Hypothalamus (tissue), 51 donors: ENCODE measurements at places on chromosomes 13 and 19.

DNA sequence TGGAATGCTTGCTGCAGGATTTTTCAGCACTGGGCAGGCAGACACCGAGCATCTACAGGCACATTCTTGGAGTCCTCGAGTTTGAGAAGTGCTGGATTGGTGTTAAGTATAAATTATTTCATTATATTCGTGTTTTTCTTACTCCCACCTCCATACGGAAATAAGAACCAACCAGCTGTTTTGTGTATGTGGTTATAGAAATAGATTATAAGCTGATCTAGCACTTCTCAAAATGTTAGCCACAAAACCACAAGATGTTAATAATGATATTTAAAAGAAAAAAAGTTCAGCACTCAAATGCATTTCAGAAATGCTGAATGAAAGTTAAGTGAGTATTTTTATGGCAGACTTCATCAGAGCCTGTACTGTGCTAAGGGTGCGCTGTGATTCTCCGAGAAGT lies 24.0 kb upstream of the TEX29 start:
- no peak for DNase-seq

DNA sequence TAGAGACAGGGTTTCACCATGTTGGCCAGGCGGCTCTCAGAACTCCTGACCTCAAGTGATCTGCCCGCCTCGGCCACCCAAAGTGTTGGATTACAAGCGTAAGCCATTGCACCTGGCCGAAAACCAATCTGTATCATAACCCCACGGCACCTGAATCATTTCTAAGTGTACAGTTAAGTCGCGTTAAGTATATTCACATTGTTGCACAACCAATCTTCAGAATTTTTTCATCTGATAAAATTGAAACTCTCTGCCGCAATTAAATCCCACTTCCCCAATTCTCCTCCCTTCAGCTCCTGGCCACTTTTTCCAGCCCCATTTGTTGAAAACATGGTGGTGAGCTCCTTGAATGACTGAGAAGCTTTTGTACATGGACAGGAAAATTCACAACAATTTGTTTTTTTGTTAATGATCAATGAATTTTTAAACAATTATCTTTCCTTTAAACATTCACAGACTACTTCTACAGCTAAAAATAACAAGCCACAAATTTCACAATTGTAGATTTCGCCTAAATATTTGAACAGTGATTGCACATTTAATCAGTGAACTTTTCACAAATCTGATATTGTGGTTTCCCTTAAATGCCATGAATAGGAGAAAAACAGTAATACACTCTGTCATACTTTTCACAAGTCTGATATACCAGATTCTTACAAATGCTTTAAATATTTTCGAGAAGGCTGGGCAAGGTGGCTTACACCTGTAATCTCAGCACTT lies 13.8 kb downstream of the FGF21 start:
- no peak for DNase-seq

DNA sequence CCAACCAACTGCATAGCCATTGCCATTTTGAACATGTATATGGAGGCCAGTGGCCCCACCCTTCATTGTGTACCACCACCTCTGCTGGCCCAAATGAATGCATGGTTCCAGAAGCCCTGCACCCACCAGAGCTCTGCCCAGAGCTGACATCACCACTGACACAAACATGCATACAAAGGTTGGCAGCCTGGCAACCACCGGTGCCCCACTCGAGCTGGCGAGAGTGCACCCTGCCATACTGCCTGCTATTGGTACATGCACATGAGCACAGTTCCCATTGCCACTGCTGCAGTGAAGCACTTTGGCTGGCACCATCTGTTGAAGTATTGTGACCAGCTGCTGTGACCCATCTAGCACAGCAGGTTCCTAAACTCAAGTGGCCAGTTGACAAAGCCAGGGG lies 1564.9 kb downstream of the OLFM4 start:
- no peak for DNase-seq

GRCh38 chr13:22064854-22065620 lies 394.2 kb downstream of the FGF9 start:
- DNase-seq: no peak

- no peak for DNase-seq
Observed at GRCh38 chr19:6041991-6042481, 64.1 kb upstream of the RANBP3 start.

- DNase-seq: no peak
Observed at GRCh38 chr13:108158746-108159145, 56.6 kb downstream of the LIG4 start.

DNA sequence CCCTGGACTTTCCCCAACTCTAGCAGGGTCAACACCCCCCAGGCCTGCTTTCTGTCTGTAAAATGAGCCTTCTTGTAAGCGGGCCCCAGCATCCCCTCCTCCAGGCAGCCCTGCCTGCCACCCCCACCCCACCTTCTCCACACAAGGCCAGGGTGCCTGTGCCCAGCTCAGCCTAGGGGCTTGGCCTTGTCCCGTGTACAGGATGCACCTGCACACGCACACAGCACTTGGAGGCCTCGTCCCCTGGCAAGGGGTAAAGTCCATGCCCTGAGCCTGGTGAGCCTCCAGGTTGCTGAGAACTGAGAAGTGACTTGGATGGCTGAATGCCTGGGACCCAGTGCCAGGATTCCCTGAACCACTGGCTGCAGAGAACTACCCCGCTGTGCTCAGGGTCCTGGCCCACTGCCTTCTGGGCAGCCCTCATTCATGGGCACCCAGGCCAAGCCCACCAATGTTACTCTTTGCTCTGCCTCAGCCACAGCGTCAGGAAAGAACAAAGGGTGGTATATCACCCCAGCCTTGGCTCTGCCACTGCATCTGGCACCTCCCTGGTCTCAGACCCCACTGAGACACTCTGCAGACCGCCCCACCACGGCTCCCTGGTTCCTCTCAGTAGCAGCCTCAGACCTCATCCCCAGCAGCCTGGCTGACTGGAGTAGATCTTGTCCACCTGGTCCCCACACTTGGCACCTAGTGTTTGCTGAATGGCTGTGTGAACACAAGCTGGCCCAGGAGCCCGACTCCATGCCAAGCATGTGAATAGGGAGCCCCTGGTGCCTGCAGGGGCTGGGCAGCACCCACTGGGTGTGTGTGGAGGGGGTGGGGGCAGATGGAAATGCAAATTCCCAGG lies 1.8 kb upstream of the TM6SF2 start:
- DNase-seq: no peak

GRCh38 chr13:29801737-29802305 lies 48.6 kb downstream of the UBL3 start:
- no peak for DNase-seq

- DNase-seq: no peak
Observed at GRCh38 chr13:103556681-103557080, 490.5 kb upstream of the SLC10A2 start.

DNA sequence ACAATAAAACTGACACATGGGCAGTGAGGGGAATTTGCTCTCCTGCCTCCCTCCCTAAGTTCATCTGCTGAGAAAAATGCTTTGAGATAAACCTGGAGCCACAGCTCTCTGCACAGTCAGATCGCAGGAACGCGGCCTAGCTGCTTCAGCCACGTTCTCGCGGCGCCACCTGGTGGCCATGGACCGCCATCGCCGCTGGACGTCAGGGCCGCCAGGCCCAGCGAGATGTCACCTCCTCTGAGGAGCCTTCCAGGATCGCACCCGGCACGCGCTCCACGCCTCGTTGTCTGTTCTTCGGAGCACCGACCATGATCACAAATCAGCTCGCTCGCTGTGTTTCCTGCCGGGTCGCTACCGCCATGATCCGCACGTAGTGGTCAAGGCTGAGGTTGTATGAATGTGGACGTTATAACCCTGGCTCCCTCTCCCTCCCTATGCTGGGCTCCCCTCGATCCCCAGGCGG lies 20.6 kb upstream of the USP29 start:
- peak; percentile 72 for DNase-seq

DNA sequence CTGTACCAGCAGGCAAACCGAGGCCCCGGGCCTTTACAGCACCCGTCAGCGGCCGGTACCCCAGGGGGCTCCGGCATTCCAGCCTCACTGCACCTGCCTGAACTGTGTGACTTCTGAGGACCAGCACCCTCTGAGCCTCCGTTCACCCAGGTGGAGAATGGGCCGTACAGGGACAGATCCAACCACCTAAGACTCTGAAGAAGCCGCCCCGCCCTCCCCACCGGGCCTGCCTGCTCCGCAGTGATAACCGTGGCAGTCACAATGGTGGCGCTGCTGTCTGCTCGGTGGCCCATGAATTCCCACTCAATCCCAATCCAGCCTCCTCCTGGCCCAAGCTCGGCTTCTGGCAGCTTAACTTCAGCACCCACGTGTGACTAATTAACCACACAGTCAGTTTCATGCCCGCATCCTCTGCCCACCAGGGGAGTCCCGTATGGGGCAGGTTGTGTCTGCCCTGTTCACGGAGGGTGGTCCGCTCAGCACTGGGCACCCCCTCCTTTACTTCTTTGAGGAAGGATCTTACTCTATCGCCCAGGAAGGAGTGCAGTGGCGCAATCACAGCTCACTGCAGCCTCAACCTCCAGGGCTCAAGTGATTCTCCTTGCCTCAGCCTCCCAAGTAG lies 3.4 kb downstream of the TCF3 start:
- DNase-seq: no peak

- no peak for DNase-seq
Observed at GRCh38 chr19:5081443-5082161, 112.7 kb downstream of the KDM4B start.

- no peak for DNase-seq
Observed at GRCh38 chr19:39136225-39136940, 10.8 kb downstream of the PAK4 start.

- DNase-seq: no peak
Observed at GRCh38 chr13:98879957-98880356, 97.9 kb downstream of the DOCK9 start.

- no peak for DNase-seq
Observed at GRCh38 chr13:28451482-28452217, 43.3 kb downstream of the FLT1 start.

DNA sequence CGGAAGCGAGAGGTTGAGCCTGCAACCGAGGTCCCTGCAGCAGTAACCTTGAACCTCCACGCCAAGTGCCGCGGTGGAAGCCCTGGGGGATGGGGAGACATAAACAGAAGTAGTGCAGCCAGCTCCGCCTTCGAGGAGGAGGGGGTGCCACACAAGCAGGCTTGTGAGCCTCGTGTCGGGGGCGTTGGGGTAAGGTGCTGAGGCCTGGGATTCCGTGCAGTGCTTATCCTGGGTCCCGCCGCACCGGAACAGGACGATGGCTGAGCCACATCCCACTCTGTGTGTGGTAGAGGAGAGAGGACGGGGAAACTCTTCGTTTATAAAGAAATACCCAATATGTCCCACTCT lies 51.0 kb downstream of the SOX1 start:
- no peak for DNase-seq

DNA sequence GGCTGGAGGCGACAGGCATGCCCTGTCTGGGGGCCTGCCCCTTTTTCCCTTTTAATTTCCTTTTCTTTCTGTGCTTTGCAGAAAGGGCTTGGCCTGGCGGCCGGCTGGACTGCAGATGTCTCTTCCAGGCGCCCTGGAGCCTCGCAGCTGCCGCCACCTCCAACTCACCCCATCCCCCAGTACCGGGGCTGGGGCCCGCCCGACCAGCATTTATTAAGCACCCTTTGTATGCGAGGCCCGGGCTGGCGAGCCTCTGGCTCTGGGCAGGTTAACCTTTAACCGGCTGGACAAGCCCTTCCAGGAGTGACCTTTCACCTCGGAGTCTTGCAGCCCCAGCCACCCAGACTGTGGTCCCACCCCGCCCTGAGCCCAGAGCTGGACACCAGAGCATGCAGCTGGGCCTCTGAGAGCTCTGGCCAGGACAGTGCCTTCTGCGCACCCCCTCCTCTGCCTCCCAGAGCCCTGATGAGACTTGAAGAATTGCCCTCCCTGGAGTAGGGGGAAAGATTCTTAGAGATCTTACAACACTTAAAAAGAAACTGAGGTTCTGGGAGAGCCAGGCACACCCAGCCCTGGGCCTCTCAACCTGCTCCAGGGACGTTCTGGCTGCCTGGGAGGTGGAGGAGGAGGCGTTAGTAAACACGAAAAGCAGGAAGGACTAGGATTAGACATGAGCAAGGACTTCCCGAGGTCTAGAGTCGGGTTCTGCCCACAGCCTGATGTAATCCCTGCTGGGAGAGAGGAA lies 1.1 kb upstream of the NR2F6 start:
- DNase-seq: peak; percentile 29

DNA sequence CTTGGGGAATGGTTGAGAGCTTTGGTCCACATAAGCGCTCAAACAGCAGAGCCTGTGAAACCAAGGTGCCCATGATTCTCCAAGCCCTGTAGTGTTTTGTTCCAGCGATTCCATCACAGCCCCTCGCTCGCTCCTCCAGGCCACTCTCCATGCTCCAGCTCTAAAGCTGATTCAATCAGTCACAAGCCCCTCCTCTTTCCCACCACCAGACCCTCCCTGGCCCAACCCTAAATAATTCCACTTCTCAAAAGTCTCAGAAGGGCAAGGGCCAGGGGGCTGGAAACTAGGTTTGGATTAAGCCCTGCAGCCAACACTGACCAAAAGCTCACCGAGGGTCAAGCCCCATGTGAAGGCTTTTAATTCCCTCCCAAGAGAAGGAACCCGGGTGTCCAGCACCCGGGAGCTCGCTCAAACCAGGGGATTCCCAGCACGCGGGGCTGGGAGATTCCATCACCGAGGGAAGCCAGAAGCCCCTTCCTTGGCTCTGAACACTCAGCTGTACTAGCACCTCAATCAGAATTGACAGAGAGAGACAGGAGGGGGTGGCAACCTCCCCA lies 1.5 kb downstream of the ZNF296 start:
- DNase-seq: no peak

- no peak for DNase-seq
Observed at GRCh38 chr19:28718909-28719308, 494.0 kb downstream of the UQCRFS1 start.

DNA sequence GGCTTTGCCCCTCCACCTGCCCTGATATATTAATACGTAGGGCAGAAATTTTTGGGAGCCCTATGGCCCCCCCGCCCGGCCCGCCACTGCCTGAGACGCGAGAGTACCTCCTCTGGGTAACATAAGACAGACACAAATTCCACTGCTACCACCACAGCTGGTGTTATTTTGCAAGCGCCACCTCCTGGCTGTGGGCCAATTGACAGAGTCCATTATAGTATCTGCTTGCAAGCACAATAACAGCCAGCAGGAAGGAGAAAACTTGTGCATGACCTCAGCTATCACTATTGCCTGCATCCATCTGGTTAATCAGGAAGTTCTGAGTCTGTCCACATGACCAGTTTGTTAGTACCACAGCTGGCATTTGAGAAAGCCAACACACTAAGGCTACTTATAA lies 25.3 kb upstream of the OR10H2 start:
- no peak for DNase-seq

GRCh38 chr13:111174377-111175114 lies 59.4 kb downstream of the ARHGEF7 start:
- DNase-seq: no peak

GRCh38 chr13:111587249-111587648 lies 266.8 kb downstream of the TEX29 start:
- no peak for DNase-seq

- no peak for DNase-seq
Observed at GRCh38 chr13:19586904-19587634, 25.7 kb upstream of the TPTE2 start.

- DNase-seq: no peak
Observed at GRCh38 chr19:5172859-5173630, 167.6 kb downstream of the PTPRS start.

DNA sequence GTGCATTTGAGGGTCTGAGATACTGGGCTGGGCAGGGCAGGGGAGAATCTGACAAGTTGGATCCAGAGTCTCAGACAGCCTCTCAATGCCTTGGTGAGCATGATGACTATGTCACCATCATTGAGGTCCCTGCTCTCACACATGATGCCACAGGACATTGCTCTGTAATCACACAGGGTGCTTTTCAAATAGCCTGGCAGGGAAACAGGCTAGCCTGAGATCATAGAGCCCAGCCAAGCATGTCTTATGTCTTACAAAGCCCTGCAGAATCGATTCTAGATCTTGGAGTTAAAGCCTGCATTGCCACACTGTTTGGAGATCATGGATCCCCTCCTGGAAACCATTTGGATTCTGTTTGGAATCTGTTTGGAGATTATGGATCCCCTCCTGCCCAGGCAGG lies 5.3 kb downstream of the KCNN1 start:
- no peak for DNase-seq
